ENCODE measurements at places on chromosomes 7 and 10.
A peak's percentile ranks its signal among the peaks of the same experiment; 100 is the strongest.

DNA sequence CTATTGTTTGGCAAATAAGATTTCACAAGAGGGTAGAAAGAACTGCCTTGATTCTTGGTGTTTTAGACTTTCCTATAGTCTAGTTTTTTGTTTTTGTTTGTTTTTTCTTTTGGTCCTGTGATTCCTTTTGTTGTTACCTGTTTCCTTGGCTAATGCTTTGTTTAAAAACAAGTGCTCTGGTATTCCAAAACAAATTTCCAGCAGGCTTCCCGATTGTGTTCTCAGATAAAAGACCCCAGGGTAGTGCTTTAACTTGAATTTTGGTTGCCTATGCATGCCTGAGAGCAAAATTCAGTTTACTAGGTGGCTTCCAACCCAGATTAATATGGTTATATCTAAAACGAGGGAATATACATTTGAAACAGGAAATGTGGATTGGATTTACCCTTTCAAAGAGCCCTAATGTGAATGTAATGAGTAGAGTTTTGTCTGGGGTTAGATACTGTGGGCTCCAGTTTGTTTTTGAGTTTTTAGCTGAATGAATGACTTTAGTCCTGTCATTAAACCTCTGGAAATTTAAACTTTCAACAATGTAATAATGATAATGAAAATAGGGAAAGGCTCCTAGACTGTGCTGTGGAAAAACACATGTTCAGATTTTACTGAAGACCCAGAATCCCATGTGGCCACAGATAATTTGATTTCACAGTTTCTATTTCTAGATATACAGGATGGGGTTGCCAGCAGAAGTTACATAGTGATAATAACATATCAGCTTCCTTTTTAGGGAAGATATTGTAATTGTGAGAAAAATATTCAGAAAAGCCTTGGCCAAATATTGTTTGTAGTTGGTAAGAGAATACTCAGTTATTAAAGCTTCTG lies 23.9 kb downstream of the AUTS2 start:
- no peak for DNase-seq

DNA sequence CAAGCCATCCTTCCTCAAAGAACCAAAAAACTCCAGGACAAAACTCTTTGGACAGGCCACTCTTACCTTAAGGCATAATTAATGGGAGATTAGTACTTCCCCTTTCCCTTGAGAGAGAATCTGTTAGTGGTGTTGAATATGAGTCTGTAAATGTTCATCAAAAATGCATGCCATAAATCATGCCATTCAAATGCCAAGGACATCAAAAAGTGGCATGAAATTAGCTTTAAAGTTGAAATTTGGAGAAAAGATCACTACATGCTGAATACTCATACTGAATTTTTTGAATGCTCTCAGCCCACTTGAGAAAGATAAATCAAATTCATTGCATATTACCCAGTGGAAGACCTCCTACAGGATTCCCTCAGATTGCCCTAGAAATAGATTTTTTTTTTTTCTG lies 6.7 kb downstream of the NRCAM start:
- DNase-seq, result no peak

DNA sequence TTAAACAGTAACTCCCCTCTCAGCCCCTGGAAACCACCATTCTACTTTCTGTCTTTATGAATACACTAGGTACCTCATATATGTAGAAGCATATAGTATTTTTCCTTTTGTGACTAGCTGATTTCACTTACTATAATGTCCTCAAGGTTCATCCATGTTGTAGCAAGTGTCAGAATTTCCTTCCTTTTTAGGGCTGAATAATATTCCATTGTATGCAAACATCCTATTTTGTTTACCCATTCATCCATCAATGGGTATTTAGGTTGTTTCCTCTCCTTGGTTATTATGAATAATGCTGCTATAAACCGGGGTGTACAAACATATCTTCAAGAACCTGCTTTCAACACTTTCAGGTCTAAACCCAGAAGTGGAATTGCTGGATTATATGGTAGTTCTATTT lies 125.3 kb downstream of the SGMS1 start:
- DNase-seq, result no peak

GRCh38 chr7:101397770-101398324 lies 35.2 kb downstream of the COL26A1 start:
- DNase-seq, result no peak

GRCh38 chr7:36207451-36208291 lies 54.6 kb downstream of the EEPD1 start:
- DNase-seq, result no peak

- DNase-seq, result no peak
These were observed 96.8 kb downstream of the PTEN start for GRCh38 chr10:87960230-87960629.

GRCh38 chr7:23963461-23964165 lies 253.6 kb downstream of the STK31 start:
- no peak for DNase-seq

GRCh38 chr10:1121271-1121970 lies 65.2 kb downstream of the WDR37 start:
- DNase-seq, result peak; percentile 8

- no peak for DNase-seq
These were observed 12.5 kb downstream of the PSAP start for GRCh38 chr10:71838264-71839211.

DNA sequence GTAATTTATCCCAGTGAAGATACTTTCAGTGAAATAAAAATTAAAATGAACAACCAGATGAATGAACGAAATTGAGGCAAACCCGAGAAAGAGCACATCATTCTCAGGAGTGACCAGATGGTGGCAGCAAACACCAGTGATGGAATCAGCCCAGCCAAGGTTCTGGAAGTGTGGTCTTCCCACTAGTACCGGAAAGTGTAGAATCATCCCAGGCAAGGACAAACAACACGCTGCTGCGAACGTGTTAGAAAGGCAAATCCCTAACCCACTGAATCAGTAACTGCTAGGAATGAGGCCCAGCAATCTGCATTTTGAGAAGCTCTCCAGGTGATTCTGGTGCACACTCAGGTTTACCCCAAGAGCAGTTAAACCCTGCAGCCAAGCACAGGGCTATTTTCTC lies 15.5 kb upstream of the SLC18A3 start:
- peak; percentile 53 for DNase-seq

GRCh38 chr7:123977081-123977480 lies 52.0 kb downstream of the SPAM1 start:
- no peak for DNase-seq

GRCh38 chr7:147721962-147722830 lies 868.4 kb upstream of the C7orf33 start:
- no peak for DNase-seq

DNA sequence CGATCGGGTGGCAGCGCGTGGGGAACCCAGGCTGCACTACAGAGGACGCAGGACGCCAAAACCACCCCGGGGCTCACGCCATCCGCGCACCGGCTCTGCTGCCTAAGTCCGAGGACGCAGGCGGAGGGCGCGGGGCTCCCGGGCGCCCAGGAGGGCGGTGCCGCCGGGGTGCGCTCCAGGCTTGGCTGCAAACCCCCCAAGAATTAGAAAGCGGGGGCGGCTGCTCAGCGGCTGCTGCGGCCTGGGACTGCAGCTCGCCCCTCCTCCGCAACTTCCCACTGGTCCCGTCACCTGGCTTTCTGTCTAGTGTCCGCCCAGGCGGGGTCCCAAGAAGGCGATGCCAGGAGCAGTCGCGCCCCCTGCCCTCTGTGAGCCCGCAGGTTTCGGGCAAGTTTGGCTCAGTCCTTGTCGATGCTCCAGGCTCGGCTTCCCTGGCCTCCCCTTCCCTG lies 1.7 kb upstream of the POU6F2 start:
- no peak for DNase-seq

DNA sequence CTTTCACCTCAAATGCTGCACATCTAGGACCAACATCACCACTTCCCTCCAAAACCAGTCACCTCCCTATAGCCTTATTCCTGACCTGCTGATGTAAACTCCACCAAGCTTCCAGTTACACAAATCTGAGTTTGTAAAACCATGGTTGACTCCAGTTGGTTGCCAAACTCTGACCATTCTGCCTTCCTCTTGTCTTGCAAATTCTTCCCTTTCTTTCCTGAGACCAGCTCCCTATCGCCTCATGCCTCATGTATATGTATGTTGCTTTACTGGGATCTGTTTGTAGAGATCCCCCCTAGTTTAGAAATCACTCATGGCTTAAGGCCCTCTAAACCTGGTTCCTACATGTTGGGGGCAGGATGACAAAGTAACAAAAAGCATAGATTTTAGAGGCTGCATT lies 31.3 kb downstream of the PAX2 start:
- DNase-seq, result no peak

DNA sequence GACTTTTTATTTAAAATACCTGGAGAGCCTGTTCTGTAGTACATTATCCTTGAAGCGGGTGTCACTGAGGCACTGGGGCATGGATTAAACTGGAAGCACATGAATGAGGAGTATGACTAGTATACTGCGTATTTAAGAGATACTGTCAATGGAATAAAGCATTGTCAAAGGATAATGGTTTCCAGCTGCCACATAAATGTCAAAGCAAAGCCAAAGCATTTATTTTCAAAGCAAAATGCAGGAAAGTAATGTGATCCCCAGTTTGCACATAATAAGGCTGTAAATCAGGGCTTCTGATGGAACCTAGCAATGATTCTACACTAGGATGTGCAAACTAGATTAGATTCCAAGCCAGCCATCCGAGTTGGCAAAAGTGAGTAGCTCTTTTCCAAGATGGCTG lies 240.1 kb downstream of the POU6F2 start:
- no peak for DNase-seq

DNA sequence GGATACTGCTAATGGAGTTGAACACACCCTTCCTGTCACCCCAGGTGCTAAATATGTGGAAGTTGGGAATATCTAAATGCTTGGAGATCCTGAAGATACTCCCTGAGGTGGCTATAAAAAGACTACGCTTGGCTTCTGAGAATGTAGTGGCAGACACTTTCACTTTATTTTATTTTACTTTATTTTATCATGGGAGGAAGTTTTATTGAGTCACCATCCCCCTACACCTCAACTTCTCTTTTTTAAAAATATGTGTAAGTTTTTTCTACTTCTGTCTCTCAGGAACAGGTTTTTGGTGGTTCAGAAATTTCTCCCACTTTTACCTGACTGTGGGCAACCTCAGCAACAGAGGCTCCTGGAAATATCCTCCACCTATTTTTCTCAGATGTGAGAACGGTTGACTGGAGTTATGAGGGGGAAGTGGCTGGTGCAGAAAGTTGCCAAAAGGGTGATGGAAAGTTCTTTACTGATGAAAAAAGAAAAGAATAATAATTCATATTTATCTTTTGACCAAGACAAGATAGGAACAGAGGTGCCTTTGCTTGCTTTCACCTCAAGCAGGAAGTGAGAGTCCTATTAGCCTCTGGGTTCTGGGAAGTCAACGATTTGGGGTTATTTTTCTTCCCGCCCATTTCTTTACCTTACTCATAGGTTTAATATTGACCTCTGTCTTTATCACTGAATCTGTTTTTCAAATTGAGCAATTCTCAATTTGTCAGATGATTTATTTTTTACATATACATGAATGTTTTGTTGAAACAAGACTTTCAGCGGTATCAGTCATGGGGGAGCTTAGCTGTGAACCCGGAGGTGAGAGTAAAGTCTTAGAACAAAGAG lies 103.6 kb downstream of the AHR start:
- no peak for DNase-seq

DNA sequence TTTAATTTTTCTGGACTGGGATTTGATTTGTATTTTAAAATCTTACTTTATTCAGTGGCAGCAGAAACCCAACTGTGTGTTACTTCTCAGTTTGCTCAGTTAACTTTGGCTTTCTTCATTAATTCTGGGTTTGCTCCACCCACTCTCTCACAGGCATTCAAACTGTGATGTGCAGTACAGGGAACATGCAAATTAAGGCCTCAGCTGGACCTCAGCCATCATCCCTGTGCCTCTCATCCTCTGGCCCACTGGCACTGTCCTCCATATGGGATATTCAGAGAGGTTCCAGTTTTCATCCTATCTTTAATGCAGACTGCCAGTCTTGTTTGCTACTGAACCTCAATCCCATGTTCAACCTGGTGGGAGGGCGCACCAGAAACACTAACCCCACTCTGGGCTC lies 743.4 kb upstream of the IGFBP3 start:
- no peak for DNase-seq

DNA sequence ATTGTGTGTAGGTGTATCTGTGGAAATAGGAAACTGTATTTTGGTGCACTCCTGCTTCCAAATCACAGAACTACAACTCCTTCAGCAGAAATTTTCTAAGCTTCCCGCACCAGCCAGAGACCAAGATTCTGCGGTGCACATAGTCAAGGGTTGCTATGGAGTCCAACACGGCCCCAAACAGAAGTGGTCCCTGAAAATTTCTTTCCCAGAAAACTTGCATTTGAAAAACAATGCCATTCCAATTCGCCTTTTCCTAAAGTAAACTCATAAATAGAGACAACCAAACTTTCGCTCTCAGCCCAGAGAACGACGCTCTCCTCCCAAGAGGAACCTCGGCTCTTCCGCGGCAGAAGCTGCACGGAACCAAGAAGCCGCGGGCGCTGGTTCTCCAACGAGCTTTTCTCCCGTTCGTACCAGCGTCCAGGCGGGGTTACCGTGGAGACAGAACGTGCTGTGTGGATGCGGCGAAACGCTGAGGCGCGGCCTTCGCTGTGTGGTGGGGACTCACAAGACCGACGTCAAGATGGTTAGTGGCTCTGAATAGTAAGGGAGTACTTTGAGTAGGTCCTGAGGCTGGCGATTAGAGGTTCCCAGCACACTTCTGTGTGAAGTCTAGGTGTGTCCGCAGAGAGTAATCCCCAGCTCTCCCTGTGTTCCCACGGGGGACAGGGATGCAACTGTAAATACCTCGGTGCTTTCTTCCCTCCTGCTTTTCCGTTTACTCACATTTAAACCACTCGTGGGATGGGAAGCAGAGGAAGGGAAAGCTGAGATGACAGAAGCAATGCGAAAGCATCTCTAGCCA lies 24.0 kb upstream of the ZC3HAV1 start:
- DNase-seq, result peak; percentile 93

- DNase-seq, result no peak
These were observed 178.8 kb upstream of the AKR1E2 start for GRCh38 chr10:4647109-4647785.

- peak; percentile 97 for DNase-seq
These were observed 127.4 kb downstream of the UBE2H start for GRCh38 chr7:129825209-129825970.

Measured in stimulated activated CD8-positive, alpha-beta memory T cell treated with anti-CD3 and anti-CD28 coated beads, Interleukin-4, amount 100 ng/mL, for 48 hours (primary cell).